ENCODE measurements at places on chromosomes 6 and 20.
A peak's percentile ranks its signal among the peaks of the same experiment; 100 is the strongest.

DNA sequence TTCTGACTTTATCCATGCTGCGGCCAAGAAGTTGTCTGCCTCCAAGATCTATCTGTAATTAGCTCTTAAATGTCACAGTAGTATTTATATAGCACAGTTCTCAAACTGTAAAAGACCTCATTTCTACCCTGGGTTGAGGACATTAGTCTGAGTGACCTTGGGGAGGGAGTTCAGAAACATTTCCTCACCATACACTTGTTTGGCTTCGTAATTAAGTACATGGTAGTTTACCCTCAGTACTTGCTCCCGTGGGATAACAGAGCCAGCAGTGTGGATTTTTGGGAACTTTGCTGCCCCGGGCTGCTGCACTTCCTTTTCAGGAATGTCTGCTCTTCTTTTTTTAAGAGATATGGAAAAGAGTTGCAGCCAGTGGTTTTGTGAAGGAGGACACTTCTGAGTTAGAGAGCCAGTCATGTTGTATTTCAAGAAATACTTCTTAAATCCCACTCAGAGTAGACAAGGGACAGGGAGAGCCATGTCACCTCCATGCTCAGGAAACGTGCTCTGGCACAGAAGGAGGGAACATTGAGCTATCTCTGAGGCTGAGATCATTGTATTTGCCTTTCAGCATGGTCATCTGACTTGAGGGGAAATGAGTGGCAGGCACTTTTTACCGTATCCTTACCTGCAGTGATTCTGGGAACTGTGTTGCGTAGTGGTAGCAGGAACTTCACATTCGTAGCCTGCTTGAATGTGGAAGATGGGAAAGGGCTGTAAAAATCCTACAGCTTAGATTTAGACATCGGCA lies 33.6 kb downstream of the RPRD1B start:
- DNase-seq: no peak

DNA sequence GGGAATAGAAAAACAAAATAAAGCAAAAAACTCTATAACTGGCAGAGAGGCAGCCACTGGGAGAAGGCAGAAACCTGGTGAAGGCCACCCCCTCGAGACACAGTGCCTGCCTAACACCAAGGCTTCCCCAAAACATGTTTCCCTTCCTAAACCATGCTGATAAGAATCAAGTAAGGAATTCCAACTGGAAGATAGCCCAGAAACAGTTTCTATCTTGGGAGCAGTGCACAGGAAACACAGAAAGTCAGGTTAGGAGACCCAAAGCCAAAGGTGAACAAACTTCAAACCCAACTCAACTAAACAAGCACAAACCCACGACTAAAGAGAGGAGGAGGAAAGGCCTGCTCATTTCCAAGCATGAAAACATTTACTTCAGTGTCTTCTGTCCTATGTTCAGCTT lies 433.7 kb upstream of the RGS17 start:
- no peak for DNase-seq

DNA sequence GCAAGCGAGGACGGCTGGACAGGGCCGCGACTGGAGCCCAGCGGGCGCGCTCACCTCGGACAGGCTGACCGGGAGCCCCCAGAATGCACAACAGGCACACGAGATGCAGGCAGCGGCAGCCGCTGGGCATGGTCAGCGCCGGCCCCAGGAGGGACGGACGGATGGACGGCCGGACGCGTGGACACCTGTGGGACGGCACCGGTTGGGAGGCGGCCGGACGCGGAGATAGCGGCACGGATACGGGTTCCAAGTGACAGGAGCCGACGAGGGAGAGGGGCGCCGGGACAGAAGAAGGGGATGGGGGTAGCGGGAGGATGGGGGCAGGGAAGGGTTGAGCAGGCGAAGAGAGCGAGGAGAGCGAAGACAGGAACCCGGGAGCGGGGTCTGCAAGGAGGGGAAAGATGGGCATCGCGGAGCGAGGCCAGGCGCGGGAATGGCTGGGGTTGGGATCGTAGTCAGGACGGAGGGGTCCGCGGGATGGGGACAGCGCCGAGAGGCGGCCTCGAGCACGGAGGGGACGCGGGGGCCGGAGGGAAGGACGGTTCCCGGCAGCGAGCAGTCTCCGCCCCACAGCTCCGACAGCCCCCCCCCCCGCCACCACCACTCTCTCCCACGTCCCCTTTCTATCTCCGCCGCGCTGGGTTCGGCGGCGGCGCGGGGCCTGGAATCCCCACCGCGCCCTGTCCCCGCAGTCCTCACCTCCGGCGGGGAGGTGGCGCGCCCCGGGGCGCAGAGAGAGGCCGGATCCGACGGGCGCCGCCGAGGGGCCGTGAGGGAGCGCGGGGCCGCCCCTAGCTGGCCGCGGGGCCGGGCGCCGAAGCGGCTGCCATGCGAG lies 435 bp downstream of the DLK2 start:
- DNase-seq: peak; percentile 55

DNA sequence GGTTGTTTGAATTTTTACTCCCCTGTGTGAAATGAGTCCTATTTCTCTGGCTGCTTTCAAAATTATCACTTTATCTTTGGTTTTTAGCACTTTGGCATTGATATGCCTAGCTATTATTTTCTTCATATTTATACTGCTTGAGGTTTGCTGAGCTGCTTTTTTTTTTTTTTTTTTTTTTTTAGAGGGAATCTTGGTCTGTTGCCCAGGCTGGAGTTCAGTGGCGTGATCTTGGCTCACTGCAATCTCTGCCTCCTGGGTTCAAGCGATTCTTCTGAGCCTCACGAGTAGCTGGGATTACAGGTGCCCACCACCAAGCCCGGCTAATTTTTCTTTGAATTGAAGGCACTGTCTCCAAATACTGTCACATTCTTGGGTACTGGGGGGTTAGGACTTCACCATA lies 40.6 kb downstream of the STXBP5 start:
- DNase-seq: no peak

GRCh38 chr6:89526563-89526869 lies 93.6 kb downstream of the ANKRD6 start:
- DNase-seq: no peak

GRCh38 chr6:161476711-161477110 lies 202.8 kb upstream of the AGPAT4 start:
- no peak for DNase-seq

DNA sequence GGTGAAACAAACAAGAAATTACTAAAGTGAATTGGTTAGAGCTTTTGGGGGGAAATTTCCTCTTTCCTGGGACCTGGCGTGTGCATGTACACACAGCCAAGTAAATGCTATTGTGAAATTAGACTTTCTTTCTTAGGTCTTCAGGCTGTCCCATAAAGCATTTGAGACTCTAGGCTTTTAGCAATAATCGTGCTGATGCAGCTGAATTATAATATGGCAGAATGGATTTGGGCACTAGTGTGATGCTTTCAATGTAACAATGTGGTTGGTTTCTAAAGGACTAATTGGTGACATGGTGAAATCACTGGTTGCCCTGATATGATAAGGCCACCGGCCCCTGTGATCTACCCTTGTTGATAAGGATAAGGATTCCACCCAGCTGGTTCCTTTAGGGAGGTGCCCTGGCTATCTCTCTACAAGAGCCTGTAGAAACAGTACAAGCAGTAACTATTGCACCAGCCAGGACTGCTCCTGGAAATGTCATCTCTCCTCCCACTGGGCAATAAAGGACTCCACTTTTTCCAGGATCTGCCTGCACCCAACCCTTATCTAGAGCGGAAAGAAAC lies 164.1 kb downstream of the TFAP2A start:
- no peak for DNase-seq

GRCh38 chr6:52210227-52210626 lies 24.1 kb downstream of the IL17A start:
- no peak for DNase-seq

GRCh38 chr6:81304466-81304865 lies 448.0 kb downstream of the TENT5A start:
- no peak for DNase-seq

DNA sequence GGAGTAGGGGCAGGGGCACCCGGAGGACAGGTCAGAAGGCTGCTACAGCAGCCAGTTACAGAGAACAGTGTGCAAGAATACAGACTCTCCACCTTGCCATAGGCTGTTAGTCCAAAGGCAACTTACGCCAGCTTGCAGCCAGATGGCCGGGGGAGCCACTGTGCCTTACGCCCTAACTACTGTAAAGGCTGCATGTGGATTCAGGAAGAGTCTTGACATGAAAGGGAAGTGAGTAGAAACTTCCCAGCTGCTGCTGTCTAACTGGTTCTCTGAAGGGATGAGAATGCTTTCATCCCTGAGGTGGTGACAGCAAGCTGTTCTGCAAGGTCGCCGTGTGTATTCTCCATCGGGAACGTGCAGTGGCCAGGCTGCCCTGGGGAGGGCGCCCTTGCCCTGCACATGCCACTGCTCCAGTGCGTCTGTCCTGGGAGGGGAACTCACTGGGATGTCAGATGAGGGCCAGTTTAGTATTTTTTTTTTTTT lies 46.1 kb downstream of the LYRM4 start:
- no peak for DNase-seq

- no peak for DNase-seq
These were observed 6.4 kb downstream of the ATXN1 start for GRCh38 chr6:16754876-16755275.

GRCh38 chr6:129493354-129493902 lies 216.5 kb downstream of the ARHGAP18 start:
- DNase-seq: no peak

DNA sequence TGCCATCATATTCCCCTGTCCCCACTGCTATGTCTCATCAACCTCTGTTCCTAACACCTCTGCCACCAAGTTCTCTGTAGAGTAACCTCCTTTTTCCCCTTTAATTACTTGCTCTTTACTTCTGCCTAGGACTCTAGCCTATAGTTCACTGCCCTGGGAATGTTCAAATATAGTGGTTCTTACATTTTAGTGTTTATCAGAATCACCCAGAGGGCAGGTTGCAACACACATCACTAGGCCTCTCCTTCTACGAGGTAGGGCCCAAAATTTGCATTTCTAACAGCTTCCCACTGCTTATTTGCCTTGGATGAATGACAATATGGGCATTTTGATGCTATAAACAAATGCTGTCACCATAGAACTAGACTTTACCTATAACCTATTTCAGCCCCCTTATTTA lies 23.1 kb upstream of the C6orf141 start:
- no peak for DNase-seq

GRCh38 chr20:62303340-62304226 lies 786 bp downstream of the ADRM1 start:
- no peak for DNase-seq

GRCh38 chr6:101259505-101259904 lies 134.0 kb upstream of the GRIK2 start:
- DNase-seq: no peak

DNA sequence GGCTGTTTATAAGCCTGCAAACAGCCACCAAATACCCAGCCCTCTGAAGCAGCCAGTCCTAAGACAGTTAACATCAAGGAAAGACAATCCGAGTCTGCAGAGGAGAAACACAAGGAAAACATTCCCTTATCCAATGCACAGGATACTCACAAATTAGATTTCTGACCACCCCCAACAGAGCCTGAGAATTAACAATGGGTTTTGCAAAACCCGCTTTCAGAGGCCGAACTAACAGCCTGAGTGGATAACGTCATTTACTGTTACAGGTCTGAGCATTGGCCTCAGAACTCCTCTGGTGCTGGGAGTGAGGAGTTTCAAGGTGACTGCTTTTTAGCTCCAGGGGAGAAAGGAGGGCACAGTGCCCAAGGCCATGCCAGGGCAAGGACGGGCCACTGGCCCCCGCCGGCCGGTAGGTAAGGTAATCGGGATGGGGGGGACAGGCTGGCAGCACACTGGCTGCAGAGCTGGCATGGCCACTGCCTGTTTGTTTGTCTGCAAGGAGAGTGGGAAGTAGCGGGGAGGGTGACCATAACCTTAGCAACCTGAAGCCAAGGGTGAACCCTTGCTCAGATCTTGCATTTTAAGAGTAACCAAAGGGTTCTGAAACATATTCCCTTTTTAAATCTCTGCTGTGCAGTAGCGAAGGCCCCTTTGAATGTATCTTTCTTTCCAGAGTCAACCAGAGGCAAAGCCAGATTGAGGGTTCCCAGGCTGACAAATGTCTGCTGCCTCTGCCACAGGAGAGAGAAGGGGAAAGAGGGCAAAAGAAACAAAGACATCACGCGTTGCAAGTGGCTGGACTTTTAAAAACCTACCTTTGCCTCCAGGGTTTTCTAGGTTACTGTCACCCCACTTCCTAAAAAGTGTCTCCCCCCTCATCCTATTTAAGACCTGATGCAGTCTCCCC lies 3.9 kb downstream of the ZMYND8 start:
- no peak for DNase-seq

GRCh38 chr6:70315079-70315751 lies 12.3 kb upstream of the COL9A1 start:
- DNase-seq: no peak

- no peak for DNase-seq
These were observed 48.7 kb upstream of the BMP2 start for GRCh38 chr20:6718662-6719368.

- no peak for DNase-seq
These were observed 21.3 kb downstream of the SPATA2 start for GRCh38 chr20:49894073-49894470.

DNA sequence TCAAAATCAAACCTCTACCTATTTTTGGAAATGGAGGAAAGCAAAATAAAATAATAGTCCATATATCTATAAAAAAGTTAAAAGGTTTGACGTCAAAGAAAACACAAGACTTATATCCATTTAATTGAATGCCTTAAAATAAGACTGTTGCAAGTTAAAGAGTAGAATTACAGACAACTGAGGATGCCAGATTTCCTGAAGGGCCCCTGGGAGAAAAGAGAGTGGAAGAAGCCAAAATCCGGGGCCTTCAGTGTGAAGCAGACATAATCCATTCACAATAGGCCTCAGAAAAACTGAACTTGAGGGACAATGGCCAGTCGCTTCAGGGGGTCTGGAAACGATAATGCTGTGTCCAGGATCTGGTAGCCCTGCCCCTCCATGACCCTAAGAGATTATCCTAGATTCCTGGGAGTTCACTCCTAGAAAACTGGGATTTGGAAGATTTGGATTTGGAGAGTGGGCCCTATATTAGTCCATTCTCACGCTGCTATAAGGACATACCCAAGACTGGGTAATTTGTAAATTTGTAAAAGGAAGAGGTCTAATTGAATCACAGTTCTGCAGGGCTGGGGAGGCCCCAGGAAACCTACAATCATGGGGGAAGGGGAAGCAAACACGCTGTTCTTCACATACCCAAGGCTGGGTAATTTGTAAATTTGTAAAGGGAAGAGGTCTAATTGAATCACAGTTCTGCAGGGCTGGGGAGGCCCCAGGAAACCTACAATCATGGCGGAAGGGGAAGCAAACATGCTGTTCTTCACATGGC lies 94.0 kb upstream of the SLC2A12 start:
- DNase-seq: no peak

- peak; percentile 94 for DNase-seq
These were observed 757 bp downstream of the RAET1E start for GRCh38 chr6:149897015-149897697.

- no peak for DNase-seq
These were observed 97.4 kb downstream of the IRF4 start for GRCh38 chr6:489001-489400.

- DNase-seq: no peak
These were observed 4.4 kb upstream of the RUNX2 start for GRCh38 chr6:45323656-45324224.

- no peak for DNase-seq
These were observed 2.6 kb downstream of the UBE2V1 start for GRCh38 chr20:50110141-50111047.

- no peak for DNase-seq
These were observed 16.8 kb upstream of the SIRPG start for GRCh38 chr20:1674361-1674760.

Measured in GM04504 (cell line).